Kidney tubule cell (primary cell): ENCODE measurements at places on chromosomes 7 and 10.

- no peak for DNase-seq
These were observed 224.8 kb downstream of the ZNF248 start for GRCh38 chr10:37632641-37633040.

- peak; percentile 79 for DNase-seq
These were observed 507.4 kb downstream of the SORCS3 start for GRCh38 chr10:105148456-105148855.

DNA sequence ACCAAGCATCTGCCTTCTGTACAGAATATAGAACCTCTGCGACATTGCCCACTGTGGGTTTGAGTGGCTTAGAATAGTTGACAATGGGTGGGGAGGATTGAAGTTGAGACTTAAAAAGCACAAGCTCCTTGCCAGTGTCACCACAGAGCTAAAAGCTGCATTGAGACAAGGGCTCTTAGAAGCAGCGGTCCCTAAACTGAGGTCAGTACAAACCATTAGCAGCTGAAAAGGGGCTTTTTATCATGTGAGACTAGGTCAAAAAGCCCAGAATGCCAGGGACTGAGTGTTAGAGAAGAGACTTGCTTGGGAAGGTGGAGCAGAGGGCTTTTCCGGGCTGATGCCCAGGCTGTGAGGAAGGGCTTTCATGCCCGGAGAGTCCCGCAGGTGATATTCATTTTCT is 91.3 kb downstream of the POU6F2 start:
- DNase-seq = no peak

DNA sequence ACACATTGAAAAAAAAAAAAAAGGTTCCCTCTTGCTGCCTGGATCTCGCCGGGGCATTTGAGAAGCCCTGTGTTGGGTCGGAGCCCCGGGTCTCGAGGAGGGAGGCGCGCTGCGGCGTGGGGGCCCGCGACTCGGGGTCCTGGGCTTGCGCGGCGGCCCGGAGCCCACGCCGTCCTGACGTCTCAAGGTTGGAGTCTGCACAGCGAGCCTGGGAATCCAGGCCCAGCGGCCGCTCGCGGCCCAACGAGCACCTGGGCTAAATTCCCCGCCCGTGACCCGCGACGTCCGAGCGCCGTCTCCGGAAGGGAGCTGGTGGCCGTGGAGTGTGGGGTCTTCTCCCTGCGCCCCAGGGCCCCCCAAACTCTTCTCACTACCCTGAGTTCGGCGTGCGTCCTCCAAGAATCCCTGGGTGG is 1.4 kb upstream of the CTBP2 start:
- no peak for DNase-seq

DNA sequence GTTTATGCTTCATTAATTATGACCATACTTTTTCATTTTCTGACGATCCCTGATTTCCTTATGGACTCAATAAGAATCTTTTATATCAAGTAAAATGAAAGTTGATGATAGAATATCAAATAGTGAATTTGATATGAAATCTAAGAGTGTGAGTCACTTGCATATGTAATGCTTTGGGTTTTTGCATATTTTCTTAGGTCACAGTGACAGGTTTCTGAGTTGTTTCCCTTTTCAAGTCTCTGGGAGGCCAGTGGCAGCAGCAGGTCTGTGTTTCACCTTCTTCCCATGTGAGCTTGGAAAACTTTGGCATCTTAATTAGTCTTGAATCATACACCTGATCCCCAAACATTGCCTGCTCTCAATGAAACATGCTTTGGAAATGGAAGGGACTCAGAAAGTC is 34.7 kb upstream of the GJD4 start:
- no peak for DNase-seq

DNA sequence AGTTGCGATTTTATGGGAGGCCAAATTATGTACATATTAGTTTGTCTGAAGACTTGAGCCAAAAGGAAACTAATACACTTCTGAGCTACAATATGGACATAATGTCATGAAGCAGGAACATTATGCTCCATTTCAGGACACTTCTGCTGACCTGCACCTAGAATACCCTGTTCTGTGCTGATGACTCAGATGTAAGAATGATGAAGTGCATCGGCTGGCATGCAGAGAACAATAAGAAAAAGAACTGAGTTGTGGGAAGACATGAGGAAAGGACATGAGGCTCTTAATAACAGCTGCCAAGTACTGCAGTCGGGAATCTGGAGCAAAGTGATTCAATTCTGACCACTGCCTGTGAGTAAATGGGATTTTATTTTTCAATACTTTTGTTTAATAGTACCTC is 192.9 kb upstream of the VSTM2A start:
- peak; percentile 85 for DNase-seq

GRCh38 chr10:78821052-78821451 is 247.7 kb upstream of the ZMIZ1 start:
- peak; percentile 18 for DNase-seq

DNA sequence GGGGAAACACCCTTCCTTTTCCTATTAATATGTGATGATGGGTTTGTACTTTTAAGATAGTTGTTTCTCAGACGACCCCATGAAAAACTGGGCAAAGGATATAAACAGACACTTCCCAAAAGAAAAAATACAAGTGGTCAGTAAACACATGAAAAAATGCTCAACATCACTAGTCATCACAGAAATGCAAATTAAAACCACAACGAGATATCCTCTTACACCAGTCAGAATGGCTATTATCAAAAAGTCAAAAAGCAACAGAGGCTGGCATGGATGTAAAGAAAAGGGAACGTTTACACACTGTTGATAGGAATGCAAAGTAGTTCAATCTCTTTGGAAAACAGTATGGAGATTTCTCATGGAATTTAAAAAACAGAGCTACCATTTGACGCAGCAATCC is 111.4 kb upstream of the ZEB1 start:
- no peak for DNase-seq

- DNase-seq = no peak
These were observed 109.5 kb downstream of the GFRA1 start for GRCh38 chr10:116163333-116164131.

GRCh38 chr10:94006591-94007550 is 13.1 kb downstream of the PLCE1 start:
- DNase-seq = peak; percentile 69

GRCh38 chr7:135914346-135914745 is 62.8 kb downstream of the MTPN start:
- no peak for DNase-seq

DNA sequence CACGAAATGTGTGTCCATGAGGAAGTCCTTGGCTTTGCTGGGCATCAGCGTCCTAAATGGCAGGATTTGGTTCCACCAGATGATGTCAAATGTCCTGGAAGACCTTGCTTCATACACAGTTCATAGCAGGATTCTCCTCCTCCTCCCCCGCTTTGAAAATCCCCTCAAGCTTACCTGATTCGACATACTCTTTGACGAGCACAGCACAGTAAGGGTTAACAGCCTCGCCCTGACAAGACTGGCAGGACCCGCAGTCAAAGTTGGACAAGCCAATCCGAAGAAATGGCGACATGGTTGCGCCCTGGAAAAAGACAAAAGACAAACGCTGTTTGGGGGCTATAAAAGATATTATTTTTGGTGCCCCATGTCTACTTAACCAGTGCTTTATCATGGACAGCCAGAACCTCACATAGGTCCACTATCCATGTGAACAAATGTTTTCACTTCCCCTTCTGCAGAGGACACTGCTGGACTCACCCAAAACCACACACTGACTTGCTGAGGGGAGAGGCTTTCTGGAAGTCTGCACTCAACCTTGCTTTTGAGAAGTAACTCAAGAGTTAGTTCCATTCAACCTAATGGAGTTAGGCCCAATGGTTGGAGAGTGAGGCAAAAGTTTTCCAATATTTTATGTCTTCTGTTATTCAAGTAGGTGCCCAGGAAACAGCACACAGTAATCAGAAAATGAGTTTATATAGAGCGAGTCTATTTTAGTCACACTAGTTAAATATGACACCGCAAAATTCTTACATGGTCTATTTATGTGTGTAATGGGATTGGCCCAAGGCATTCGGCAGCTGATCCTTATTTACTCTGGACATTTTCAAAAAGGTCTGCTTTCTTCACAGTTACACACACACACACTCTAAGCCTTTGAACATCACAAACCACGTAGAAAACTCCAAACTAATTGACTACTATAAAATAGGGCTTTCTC is 65.0 kb downstream of the PRKCQ start:
- DNase-seq = no peak

DNA sequence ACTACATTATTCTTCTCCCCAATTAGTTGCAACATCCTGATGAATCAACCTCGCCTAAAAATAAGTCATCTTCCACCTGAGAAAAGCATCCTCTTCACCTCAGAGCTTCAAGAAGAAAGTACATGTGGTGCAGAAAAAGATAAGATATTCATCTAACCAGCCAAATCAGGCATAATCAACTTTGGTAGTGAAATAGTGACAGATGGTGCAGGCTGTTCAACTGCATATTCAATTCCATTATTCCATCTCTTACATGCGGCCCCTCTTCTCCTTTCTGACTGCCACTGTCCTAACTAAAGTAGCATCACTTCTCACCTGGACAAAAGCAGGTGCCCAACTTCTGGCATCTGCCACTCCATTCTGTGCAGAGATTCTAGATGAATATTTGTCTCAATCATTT is 148.4 kb upstream of the STEAP1 start:
- no peak for DNase-seq
